Hippocampal formation (tissue), 2 donors: ENCODE measurements at places on chromosomes 7 and 10.

- DNase-seq, result no peak
Observed at GRCh38 chr10:84188815-84189214, 5.5 kb upstream of the CDHR1 start.

GRCh38 chr7:43138710-43139109 lies 26.3 kb downstream of the HECW1 start:
- no peak for DNase-seq

GRCh38 chr10:83371696-83372490 lies 767.4 kb upstream of the GHITM start:
- no peak for DNase-seq

GRCh38 chr7:128880791-128881457 lies 18.3 kb downstream of the ATP6V1F start:
- DNase-seq, result no peak

DNA sequence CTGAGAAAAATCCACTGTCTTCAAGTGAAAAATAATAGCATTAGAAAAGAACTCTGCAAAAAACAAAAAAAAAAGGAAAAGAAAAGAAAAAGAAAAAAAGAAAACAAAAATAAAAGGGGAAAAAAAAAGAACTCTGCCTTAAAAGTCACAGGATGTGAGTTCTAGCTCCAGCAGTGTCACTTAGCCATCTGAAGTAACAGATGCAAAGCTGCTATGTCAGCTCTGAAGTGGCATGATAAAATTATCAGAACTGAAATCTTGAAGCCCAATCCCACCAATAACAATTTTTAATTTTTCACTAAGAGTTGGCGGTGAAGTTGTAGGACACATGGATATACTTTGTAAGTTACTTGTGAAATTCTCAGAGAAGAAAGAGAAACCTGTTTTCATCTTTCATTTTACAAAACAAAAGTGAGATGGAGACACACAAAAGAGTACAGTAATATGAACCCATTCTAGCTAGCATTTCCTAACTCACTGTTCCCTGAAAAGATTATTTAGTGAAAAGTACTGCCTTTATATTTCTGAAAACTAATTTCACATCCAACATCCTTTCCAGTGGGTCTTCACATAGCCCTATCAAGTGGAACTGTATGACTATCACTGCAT lies 103.5 kb downstream of the ELAPOR2 start:
- DNase-seq, result no peak

DNA sequence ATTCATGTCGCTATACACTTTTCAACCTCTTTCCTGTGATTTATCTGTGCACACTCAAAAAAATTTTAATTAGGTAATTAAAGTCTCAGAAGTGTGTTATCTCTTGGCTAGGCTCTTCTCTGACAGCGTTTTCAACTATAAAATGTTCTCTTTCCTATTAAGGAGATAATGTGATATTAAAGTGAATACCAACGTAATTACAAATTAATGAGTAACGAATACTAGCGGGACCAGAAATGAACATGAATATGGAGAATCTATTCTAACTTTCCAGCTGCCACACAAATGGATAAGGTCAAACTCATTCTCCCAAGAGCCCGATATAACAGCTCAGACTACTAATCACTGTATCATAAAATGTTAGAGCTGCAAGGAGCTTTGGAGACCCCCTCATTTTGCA lies 12.0 kb downstream of the COL1A2 start:
- no peak for DNase-seq

- no peak for DNase-seq
Observed at GRCh38 chr10:116444527-116445142, 17.0 kb downstream of the PNLIPRP3 start.

- no peak for DNase-seq
Observed at GRCh38 chr10:22253580-22253882, 35.7 kb upstream of the EBLN1 start.

- no peak for DNase-seq
Observed at GRCh38 chr10:51008346-51008745, 65.9 kb upstream of the PRKG1 start.

DNA sequence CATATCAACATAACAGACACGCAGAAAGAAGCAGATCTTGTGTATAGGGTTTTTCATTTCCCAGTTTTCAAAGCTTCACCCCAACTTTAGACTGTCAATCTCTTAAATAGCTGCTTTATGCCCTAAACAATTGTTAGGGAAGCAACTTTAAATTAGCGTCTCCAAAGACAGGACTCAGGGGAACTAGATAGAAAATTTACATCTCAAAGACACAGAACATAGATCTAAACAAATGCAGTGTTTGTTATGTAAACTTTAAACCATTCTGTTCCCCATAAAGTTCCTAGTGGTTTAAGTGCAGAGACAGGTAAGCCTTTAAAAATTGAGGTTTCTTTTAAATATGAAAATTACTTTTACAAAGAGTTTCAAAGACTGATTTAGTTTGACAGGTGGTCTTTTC lies 379.2 kb upstream of the GHITM start:
- no peak for DNase-seq

GRCh38 chr10:118516716-118517115 lies 78.7 kb downstream of the PRLHR start:
- no peak for DNase-seq

- no peak for DNase-seq
Observed at GRCh38 chr10:35452171-35452570, 115.9 kb downstream of the CCNY start.

GRCh38 chr7:34067005-34067778 lies 161.9 kb downstream of the BMPER start:
- no peak for DNase-seq

- no peak for DNase-seq
Observed at GRCh38 chr7:107027208-107027607, 17.3 kb upstream of the PRKAR2B start.

DNA sequence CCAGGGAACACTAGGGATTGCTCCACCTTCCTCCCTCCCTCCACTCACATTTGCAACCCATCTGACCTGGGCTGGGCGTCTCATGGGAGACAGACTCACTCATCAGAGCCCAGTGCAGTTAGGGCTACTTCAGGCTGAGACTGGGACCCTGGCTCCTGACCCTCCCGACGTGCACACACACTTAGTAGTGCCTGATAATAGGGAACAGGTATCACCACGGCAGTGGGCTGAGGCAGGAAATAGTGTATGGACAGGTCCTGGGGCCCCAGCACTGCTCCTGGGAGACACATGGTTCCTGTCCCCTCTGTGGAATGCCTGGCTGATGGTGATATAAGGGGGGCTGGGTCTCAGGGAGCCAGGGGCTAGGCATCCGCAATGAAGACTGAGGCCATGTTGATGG lies 14.3 kb downstream of the AQP1 start:
- no peak for DNase-seq

DNA sequence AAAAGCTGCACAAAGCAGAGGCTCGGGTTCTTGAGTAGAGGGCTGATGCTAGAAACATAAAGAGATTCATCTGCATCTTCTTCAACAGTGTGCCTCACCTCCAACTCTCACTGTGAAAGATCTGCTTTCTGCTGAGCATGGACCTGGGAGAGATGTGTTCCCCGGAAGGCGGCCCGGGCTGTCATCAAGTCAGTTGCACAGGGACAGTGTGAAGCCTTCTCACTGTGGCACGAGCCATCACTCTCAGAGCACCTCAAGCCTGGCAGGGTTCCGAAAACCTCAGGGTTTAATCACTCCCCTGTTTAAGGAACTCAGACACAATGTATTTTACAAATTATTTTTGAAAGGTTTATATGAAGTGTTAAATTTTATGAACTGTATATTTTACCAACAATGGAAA lies 98.7 kb downstream of the RBM20 start:
- DNase-seq, result no peak

DNA sequence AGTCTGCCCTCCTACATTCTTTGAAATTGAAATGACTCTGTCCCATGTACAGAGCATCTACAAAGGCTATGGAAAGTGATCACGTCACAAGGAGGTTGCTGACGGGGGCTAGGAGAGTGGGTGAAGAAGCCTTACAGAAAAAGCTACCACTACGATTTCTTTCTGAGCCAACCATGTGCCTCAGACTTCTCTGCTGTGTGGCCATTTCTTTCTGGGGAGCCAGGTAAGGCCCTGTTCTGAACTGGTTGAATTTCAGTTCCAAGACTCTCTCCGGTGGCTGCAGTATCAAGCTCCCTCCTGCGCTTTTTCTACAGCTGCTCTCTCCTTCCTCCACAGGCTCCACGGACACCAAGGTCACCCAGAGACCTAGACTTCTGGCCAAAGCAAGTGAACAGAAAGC lies 112.5 kb upstream of the PRSS1 start:
- DNase-seq, result no peak

DNA sequence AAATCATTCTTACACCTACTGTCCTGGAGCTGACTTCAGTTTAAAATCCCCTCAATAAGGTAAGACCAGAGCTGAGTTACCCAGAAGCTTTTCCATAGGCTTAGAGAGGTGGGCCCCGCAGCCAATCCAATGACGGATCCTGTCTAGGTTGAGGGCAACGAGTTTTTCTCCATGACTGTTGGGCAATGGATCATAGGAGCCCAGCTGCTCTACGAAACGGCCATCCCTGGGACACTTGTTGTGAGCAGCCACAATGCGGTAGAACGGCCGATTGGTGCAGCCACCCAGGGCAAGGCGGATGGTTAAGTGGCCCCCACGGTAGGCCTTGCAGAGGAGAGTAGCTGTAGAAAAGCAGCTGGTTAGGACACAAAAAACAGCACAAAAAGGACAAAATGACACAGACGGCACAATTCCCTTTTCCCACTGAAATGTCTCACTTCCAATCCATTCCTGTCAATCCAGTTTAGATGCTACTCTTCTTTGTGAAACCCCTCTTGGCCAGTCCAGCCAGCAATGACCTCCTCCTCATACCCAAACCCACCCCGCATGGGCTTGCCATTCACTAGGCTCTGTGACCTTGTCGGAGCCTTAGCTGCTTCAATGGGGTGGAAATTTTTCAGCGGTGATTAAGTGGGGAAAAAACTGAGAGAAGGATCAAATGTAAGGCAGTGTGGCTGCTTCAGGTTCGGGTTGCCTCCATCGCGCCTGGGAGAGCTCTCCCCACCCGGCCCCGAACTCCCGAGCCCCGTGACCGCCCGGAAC lies 580 bp downstream of the MRPS16 start:
- DNase-seq, result no peak

DNA sequence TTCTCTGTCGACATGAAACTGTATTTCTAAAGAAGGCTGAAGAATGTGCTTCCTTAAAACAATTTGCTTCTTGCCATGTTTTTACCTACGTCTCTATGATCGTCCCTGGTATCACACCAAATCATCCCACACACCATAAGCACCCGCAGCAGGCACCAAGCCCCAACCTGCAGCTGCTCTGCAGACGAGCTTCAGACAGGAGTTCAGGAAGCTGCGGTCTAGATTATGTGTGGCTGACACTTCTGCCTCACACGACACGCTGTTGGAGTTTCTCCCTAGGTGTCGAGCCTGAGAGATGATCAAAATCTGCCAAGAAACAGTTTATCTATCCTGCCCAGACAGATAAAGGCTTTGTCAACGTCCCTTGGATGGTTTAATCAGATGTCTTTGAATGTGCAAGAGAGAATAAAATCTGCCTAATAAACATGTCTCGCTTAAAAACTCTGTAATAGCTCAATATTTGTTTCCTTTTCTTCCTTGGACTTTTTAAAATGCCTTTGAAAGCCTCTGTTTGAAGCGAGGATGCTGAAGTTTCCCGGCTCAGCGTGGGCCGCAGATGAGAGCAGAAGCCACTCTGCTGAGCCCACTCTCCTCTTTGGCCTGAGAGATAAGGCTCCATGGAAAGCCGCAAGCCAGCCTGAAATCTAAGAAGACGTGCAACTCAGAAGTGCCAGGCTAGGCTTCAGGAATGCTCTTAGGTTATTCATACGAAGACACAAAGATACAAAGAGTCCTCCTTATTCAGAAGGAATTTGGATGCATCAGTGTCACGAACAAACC lies 158.3 kb upstream of the PFKP start:
- DNase-seq, result no peak

DNA sequence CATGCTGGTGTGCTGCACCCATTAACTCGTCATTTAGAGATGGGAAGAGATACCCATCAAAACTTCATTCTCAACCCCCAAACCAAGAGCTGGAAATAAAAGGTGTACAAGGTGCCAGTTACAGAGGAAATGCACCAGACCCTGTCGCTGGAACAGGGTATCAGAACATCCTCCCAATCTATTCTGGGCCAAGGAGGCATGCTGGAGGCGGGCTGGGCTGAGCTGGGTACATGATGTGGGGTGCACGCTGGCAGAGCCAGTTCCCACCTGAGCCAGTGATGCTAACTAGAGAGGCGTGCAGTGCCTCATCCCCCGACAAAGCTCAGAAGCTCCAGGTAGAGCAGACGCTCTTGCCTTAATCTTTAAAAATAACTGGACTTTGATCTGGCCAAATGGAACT lies 70.1 kb downstream of the NPSR1 start:
- no peak for DNase-seq

- no peak for DNase-seq
Observed at GRCh38 chr10:125843603-125844329, 20.4 kb downstream of the BCCIP start.

DNA sequence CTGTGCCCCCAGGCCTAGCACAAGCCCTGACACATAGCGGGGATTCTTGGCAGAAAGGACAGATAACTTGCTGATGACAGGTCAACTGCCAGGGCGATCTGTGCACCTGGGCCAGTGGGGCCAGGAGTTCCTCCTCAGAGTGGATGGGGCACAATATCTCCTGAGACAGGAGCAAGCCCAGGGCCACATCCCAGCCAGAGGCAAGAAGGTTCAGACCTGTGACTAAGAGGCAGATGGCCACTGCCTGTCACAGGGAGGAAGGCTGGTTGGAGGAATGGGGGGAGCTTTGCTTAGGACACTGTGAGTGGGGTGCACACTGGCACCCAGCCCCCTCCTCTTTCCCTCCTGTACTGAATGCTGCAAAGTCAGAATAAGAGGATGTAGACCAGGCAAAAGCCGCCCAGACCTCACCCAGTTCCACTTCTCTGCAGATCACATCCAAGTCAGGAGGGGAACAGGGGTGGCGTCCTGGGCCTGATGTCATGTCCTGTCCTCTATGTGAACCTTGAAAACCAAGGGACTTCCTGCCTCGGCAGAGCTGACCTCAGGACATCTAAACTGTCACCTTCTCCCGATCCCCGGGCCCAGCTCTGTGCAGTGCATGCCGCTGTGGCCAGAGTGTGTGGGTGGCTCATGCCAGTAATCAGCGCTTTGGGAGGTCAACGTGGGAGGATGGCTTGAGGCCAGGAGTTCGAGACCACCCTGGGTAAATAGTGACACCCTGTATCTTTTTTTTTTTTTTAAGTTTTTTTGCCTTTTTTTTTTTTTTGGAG lies 1.3 kb downstream of the GUSB start:
- no peak for DNase-seq

DNA sequence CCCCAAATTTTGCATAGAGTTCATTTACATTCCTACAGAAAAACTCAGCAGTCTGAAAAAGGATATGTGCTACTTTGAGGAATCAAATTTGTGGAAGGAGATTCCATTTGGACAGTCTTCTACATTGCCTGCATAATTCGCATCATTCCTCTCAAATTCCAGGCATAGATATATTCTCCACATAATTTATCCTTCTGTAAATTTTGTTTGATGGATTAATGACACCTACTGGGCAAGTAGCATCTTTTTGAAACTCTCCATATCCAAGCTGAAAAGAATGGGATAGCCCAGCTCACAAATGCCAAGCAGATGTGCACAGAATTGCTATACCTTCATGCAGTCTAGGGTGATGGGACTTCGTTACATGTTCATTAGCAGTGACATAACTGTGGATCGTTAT lies 515.3 kb downstream of the AUTS2 start:
- no peak for DNase-seq

- DNase-seq, result no peak
Observed at GRCh38 chr10:13990392-13990805, 340.3 kb downstream of the FRMD4A start.
